Skeletal muscle cell (primary cell): ENCODE measurements at places on chromosomes 7 and 10.

- DNase-seq: no peak
Measured at GRCh38 chr10:1297566-1298301, 241.5 kb downstream of the WDR37 start.

DNA sequence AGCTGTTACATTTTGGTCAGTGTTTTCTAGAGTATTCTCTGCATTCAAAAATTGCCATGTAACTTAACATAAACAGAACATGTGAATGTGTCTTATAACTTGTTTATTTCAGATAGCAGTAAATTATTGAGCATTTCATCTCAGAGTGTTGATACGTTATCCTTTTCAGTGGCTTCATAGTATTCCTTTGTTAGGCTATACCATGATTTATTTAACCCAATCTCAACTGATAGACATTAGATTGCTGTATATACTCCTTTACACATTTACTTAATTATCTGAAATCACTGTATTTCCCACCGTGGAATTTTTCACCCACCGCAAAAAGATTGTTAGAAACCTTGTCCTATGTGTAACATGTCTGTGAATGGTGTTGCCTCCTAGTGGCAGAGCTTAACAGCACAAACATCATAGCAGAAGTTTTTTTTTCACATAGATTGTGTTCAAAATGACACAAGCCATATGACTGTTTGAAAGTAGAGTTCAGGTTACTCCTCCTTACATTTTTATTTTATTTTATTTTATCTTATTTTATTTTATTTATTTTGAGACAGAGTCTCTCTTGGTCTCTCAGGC lies 21.4 kb downstream of the SLF2 start:
- DNase-seq: no peak

- no peak for DNase-seq
Measured at GRCh38 chr7:45129181-45129800, 17.8 kb upstream of the TBRG4 start.

GRCh38 chr10:106711313-106711906 lies 453.1 kb downstream of the SORCS1 start:
- DNase-seq: no peak

DNA sequence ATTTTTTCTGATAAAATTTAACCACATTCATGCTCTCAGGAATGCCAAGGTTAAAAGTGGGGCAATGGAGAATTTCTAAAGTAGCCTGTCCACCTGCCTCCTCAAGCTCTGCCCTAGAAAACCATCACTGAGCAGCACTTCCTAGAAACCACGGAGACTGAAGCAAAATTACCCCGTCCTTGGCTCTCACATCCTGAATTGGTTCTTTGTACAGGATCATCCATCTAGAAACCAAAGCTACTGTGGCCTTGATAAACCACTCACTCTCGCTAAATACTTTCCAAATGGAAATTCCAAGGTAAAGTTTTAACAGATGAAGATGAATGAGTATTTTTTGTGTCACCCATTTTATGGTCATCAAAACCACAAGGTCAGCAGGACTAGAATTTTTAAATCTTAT lies 96.6 kb downstream of the AVL9 start:
- DNase-seq: no peak

GRCh38 chr10:51112013-51112412 lies 37.7 kb downstream of the PRKG1 start:
- DNase-seq: no peak

DNA sequence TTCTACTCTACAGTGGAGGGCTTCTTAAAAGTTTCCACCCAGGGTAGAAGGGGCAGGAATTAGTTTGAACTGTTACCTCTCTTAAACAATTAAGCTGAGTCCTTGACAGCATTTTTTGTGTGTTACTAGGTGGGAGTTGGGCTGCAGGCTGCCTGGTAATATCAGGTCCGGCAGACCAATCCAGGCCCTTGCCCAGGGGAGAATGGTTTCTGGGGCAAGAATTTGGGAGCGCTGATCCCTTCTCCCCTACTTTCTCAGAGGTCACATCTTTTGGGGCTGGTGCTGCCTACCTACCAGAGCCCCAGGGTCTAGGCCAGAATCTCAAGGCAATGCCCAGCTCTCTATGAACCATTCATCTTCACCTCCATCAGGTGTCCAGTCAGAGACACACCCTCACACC lies 1.6 kb downstream of the PPRC1 start:
- no peak for DNase-seq
